ENCODE measurements at places on chromosomes 13 and 19.

DNA sequence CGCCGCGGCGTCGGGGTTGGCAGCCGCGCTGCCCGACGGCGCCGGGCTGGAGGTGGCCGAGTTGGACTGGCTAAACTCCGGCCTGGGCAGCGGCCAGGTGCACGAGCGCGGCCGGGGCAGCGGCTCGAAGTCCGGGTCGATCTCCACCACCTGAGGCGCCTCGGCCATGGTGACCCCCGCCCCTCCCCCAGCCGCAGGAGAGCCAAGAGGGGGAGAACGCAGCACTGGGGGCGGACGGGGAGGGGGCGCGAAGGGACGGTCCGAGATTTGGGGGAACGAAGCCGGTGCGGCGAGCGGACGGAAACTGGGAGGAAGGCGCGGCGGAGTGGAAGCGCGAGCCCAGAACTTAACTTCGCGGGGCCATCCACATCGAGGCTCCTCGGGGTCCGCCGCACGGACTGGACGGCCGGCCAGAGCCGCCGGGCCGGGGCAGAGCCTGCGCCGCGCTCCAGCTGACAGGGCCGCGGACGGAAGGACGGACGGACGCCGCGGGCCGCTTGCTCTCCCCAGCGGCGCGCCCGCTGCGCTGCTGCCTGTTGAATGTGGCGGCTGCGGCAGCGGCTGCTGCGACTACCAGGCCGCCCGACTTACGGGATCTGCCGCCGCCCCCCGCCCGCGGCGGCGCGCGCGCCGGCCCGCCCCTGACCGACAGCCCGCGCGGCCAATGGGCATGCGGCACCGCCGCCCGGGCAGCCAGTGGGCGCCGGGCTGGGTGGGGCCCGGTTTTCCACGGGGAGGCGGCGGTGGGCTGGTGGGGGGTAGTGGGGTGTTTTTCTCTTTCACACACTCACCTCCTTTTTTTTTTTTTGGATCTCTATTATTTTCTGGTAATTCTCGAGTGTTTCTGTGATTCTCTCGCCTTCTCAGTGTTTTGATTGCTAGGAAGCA is at the start of gene FOXO1:
TSS of gene FOXO1 (minus strand) at position 597 of the 888 bp plus-strand sequence. CDS start at position 168, 429 bp downstream.
- peak; percentile 94 for DNase-seq

DNA sequence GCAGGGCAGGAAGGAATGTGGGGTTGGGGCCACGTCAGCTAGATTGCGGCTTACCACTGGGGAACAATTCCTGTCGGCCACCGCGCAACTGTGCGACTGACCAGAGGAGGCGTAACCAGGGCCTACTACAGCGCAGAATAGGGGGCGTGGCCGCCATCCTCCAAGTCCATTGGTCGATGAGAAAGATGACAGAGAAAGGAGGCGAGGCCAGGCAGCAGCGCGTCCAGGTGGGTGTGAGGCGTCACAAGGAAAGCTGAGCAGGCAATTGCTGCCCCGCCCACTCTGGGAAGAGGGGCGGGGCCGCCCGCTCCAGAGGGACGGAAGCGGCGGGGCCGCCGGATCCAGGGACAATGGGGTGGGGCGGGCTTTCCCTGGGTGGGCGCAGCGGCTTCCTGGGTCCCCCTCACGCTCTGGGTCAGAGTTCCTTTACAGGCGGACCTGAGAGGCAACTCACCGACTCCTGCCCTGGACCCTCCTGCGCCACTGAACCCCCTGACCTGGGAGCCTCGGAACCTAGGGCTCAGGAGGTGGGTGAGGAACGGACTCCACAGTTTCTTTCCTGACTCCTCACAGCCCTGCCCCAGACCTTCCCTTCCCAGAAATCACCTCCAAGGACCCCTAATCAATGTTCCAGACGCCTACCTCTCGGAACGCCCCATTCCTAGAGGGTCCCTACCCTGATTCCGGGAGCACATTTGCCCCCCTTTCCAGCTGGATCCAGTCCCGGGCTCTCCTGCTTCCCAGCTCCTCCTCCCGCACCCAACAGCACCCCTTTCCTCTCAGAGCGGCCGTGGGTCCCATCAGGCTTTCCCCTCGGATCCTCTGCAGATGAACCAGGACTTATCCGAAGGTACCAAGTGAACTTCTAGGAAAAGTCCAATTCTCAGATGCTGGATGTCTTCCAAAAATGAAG is 101.5 kb upstream of the ZNF492 start:
- peak; percentile 55 for DNase-seq

DNA sequence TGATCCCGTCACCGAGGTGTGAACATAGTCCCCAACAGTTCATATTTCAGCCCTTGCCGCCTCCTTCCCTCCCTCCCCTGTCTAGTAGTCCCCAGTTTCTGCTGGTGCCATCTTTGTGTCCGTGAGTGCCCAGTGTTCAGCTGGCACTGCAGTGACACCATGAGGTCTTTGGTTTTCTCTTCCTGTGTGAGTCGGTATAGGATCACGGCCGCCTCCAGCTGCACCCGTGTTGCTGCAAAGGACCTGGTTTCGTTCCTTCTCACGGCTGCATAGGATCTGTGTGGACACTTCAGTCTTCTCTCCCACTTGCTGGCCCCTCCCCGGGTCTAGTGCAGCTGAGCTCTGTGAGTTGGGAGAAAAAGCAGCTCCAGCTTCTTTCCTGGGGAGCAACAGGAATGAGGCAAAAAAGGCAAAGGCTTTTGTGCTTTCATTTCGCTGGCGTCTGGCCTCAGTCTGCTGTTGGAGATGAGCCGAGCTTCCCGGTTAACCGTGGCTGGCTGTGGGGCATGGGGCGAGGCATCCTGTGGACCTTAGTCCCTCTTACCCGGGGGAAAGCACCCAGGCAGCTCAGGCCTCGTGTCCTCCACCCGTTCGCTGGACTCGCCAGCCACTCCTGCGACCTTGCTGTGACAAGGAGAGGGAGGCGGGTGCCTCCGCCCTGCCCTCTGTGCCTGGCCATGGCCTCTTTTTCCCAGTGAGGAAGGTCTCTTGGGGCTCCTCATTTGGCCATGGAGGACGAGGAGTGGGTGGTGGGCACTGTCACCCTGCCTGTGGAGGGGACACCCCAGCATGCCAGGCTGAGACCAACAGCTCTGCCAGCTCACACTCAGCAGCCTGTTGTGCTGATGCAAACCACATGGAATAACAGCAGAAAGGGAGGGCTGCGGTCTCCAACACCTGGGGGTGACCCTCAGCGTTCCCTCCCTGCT is 196.5 kb downstream of the TEX29 start:
- DNase-seq, result peak; percentile 37

GRCh38 chr19:42474743-42475142 is 32.0 kb upstream of the CXCL17 start:
- DNase-seq, result no peak

GRCh38 chr13:114090476-114090875 is 41.9 kb downstream of the RASA3 start:
- DNase-seq, result no peak

- DNase-seq, result peak; percentile 94
Measured at GRCh38 chr19:17138937-17139598, 63.5 kb downstream of the MYO9B start.

GRCh38 chr19:18666317-18666716 is 17.2 kb upstream of the CRTC1 start:
- DNase-seq, result no peak

- DNase-seq, result peak; percentile 92
Measured at GRCh38 chr19:55460670-55461258, 678 bp downstream of the ISOC2 start.

- DNase-seq, result no peak
Measured at GRCh38 chr13:63948045-63948444, 2532.4 kb upstream of the PCDH20 start.

DNA sequence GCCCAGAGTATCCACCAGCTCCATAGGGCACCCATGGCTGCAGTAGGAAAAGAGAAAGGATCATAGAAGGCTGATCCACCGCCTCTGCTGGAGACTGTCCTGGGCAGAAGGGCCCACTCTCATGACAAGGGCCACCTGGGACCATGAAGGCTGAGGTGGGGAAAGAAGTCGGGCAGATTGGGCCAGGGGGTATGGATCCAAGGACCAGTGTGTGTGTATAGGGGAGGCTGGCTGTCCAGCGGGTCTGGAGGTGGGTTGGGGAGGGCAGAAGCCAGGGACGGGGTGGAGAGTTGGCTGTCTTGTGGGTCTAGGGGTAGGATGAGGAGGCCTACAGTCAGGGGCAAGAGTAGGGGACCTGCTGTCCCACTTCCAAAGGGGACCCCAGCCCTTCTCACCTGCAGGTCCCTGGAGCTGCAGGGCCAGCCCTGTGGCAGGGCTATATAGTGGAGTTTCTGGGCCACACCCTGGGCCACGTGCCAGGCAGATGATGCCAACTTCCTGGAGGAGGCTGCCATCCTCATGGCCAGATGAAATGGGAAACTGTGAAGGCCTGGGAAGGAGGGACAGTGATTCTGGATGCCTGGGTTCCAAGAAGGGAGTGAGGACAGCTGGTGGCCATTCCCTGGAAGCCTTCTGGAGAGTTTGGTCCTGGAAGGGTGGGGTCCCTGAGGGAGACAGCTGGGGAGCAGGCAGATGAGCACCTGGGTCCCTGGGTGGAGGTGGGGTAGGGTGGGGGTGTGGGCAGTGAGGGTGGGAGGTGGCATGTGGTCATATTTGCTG is at the start of gene FCGBP:
TSS of gene FCGBP (minus strand) at position 51 of the 780 bp plus-strand sequence.
- DNase-seq, result no peak

GRCh38 chr13:114149774-114150740 is 17.6 kb upstream of the RASA3 start:
- DNase-seq, result no peak

GRCh38 chr19:55101261-55101660 is 16.2 kb downstream of the PPP1R12C start:
- DNase-seq, result no peak

DNA sequence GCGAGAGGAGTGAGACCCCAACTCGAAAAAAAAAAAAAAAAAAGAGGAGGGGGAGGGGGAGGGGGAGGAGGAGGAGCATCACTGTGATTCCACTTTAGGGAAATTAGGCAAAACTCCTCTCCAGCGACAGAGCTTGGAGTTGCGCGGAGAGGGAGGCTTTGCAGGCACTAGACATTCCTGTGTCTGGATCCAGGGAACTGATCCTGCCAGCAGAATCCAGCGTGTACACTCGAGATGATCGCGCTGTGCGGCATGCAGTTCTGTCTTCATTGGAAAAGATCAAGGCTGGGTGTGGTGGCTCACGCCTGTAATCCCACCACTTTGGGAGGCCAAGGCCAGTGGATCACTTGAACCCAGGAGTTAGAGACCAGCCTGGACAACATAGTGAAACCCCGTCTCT is 29.6 kb upstream of the KLF2 start:
- no peak for DNase-seq

DNA sequence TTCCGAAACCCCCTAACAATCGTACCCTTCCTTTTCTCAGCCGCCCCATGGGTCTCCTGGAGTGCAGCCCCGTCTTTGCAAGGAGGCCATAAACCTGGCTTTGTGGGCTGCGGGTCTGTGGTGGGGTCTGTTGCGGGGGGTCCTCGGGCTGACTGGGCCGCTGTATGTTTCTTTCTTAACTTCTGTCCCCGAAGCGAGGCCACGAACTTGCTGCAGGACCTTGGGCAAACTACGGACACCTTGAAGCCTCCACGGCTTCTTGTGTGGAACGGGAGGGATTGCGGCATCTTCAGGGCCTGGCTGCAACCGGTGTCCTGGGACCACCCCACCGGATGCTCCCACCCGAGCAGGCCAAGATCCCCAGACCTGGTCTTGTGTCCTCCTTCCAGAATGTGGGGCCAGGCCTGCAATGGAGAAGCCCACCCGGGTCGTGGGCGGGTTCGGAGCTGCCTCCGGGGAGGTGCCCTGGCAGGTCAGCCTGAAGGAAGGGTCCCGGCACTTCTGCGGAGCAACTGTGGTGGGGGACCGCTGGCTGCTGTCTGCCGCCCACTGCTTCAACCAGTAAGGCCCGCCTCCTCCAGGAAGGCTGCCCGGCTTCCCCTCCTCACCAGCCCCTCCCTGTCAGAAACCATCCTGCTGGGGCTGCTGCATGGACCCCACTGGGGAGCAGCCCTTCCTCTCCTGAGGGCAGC is 12.0 kb downstream of the TIMM13 start:
- no peak for DNase-seq

GRCh38 chr19:50423279-50424113 is 4.8 kb downstream of the SPIB start:
- DNase-seq, result no peak

DNA sequence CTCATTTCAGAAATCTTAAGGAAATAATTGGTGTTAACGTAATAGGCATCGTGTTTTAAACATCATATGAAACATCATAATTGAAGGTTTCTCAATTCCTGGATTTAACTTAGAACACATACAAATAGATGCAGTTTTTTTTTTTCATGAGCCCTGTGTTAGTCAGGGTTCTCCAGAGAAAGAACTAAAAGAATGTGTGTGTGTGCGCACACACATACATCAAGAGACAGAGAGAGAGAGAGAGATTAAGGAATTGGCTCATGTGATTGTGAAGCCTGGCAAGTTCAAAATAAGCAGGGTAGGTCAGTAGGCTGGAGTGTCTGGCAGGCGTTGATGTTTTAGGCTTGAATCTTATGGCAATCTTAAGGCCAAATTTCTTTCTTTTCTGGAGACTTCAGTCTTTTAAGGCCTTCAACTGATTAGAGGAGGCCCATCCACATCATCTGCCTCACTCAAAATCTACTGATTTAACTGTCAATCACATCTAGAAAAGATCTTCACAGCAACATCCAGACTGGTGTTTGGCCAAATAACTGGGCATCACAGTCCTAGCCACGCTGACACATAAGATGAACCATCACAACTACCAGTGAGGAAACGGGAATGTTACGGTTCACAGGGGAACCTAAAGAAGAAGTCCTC is 25.2 kb downstream of the SPATA13 start:
- no peak for DNase-seq

GRCh38 chr19:9967326-9967725 is 31.0 kb upstream of the OLFM2 start:
- no peak for DNase-seq

- DNase-seq, result no peak
Measured at GRCh38 chr13:42396501-42396900, 124.5 kb downstream of the AKAP11 start.

DNA sequence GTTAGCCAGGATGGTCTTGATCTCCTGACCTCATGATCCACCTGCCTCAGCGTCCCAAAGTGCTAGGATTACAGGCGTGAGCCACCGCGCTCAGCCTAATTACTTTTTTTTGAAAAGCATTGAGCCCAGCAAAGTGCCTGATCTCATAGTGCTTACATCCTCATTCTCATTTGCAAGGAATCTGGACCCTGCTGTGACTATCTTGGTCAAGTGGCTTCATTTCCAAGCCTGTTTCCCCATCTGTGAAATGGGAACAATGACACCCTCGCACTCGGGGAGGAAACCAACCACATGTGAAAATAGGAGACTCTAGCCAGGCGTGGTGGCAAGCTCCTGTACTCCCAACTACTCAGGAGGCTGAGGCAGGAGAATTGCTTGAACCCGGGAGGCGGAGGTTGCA is 1.6 kb upstream of the PLEKHA4 start:
- DNase-seq, result no peak

DNA sequence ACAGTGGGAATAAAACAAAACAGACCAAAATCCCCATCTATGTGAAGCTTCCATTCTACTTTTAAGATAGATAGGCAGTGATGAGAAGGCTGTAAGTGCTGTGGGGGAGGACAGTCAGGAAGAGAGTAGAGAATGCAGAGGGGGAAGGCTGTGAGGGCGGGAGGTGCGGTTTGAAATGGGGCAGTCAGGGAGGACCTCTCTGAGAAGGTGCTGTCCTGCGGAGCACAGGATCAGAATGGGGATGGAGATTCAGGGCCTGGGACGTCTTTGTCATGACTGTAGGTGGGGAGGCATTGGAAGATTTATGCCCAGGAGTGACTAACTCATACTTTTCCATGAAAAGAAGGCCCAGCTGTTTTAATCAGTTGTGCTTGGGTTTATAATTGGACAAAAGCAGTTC is 3.9 kb upstream of the GPR183 start:
- no peak for DNase-seq

GRCh38 chr13:42071672-42072419 is 23.4 kb downstream of the DGKH start:
- DNase-seq, result no peak

GRCh38 chr19:16457954-16458331 is 13.8 kb downstream of the EPS15L1 start:
- DNase-seq, result no peak

- no peak for DNase-seq
Measured at GRCh38 chr13:95304453-95304852, 3.2 kb upstream of the ABCC4 start.
